ENCODE measurements at places on chromosomes 12 and 14.
A peak's percentile ranks its signal among the peaks of the same experiment; 100 is the strongest.

GRCh38 chr12:127170226-127171180 lies 1096.5 kb upstream of the TMEM132C start:
- DNase-seq: no peak

- no peak for DNase-seq
Observed at GRCh38 chr12:34598851-34599529, 576.7 kb downstream of the ALG10 start.

DNA sequence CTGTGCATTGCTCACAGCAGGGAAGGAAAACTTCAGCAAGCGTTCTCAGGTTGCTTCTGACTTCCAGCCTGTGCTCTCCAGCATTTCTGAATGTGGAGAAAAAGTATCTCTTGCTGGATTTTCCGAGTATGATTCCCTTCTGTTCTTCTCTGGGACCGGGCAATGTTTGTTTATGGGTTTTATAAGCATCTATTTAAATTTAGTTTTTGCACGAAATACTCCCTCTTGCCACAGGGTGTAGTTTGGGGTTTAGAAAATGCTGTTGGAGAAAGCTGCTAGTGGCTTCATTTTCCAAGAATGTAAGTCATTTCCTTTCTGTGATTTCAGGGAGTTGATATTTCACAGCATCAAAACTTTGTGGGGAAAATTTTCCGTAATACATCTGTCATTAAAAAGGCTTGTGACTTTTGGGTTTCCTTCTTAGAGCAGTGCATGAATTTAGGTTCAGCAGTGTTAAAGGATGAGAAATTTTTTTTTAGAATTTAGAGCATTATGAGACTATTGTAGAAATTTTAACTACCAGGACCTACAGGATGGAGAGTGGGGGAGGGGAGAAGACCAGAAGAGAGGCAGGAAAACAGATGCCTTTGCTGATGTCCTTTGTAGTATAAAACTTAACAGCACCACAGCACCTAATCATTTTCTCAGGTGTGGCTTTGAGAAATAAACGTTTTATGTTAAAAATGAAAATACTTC lies 1.5 kb downstream of the FRMD6 start:
- peak; percentile 61 for DNase-seq

GRCh38 chr14:38078393-38078792 lies 129.3 kb upstream of the SSTR1 start:
- no peak for DNase-seq

DNA sequence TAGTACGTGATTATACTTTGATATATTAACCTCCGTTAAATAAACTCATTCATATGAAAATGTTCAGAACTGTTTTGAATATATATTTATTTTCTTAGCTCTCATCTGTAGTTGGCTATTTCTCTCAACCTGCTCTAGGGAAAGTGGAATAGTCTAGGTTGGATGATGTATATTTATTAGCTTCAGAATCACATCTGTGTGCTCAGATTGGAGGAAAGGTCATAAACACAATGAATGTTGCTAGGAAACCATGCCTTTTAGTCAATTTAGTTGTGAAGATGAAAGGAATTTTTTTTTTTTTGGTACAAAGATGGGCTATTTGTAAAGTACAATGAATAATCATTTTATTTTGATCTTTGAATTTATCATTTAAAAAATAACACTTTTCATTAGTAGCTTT lies 439.1 kb downstream of the FOXG1 start:
- no peak for DNase-seq

All from NCI-H2171 treated with DMSO at 0.1 percent for 48 hours (cell line).